ENCODE measurements at places on chromosomes 7 and 10.

DNA sequence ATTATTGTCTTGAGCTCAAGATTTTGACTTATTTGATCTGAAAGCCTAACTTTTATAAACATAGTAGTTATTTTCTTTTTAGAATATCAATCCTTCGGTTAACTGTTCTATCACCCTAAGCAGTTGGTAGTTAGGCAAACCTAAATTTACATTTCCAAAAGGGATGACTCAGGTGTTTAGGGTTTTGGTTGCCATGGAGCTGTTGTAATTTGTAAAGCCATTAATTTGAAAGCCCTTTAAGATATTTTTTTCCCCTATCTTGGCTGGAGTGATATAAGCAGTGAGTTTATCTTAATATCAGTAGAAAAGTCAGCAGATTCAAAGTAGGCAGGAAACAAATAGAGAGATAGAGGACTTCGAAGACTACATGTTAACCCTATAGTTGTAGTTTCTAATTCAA is 1472.6 kb upstream of the CELF2 start:
- no peak for DNase-seq

DNA sequence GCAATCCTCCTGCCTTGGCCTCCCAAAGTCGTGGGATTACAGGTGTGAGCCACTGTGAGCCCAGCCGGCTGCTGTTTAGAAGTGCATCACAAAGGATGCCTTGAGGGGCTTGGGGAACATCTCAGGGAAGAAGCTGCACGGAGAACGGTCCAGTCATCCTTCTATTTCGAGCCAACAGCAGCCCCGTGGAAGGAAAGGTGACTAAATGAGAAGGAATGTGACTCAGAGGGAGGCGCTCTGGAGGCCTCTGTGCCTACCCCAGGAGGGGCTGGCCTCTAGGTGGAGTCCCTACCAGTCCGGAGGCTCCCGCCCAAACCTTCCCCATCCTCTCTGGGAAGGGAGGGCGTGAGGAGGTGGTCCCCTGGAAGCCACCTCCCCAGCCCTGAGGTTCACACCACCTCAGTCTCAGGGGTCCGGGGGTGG is 76.2 kb downstream of the CTBP2 start:
- no peak for DNase-seq

DNA sequence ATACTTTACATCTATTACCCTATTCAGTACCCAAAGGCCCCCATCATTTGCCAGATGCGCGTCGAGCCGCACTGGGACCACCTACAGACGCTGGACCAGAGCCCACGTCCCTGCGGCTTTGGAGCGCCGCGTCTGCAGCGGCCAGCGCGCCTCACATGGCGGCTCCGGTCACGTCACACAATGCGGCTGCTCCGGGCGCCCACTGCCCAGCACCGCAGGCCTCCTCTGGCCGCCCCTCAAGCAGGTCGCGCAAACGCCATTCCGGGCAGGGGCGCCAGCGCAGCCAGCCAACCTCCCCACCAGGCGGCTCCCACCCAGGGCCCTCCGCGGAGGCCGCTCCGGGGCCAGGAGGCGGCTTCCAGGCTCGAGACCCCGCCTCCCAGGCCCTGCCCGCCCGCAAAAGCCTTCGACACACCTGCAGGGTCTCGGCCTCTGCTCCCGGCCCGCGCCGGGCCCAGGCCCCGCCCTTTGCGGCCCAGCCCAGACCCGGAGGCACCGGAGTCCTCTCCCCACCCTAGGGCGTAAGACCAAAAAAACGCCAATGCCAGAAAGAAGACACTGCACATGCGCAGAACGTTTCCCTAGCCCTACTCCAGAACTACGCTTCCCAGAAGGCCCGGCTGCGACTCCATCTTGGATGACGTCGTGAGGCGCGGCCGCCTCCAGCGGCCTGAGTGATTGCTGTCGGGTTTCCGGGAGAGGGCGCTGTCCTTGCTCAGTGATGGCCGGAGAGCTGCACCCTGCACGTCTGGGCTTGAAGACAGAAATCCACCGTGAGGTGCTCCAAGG is at the start of gene ZNF25:
TSS of gene ZNF25 (minus strand) at position 557 of the 789 bp plus-strand sequence. CDS start 4,925 bp downstream, outside the sequence.
- peak; percentile 99 for DNase-seq

DNA sequence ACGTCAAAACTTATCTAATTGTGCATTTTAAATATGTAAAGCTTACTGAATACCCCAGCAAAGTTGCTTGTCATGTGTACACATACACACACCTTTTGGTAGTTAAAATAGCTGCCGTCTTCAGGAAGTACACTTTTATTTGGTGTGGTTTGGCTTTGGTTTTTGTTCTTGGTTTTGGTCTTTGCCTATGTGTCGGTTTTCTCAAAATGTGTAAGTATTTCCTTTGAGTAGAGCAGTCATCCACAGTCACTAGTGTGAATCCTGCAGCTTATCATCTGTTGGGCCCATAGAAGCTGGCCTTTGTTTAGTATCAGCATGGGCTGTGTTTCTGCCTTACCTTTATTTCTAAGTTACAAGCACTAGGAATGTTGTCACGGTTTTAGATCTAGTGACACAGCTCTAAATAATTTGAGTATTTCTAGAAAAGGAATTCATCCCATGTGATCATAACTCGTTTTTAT is 35.3 kb downstream of the NET1 start:
- no peak for DNase-seq

- DNase-seq = no peak
These were observed 120.7 kb downstream of the TRRAP start for GRCh38 chr7:98998821-98999725.

DNA sequence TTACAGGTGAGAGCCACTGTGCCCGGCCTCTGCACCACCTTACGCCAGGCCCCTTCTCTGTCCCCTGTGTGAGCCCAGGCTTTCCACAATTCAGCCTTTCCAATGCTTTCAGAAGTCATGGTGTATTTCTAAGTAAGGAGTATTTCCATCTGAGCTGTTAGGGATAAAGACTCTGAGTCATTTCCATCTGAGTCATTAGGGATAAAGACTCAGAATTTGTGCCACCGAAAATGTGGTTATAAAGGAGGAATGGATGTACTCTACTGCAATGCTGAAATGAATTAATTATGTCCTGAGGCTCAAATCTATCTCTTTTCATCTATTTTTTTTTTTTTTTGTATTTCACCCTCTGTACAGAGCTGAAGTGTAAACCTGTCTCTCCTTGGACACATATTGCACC is 84.0 kb downstream of the GATA3 start:
- peak; percentile 7 for DNase-seq

DNA sequence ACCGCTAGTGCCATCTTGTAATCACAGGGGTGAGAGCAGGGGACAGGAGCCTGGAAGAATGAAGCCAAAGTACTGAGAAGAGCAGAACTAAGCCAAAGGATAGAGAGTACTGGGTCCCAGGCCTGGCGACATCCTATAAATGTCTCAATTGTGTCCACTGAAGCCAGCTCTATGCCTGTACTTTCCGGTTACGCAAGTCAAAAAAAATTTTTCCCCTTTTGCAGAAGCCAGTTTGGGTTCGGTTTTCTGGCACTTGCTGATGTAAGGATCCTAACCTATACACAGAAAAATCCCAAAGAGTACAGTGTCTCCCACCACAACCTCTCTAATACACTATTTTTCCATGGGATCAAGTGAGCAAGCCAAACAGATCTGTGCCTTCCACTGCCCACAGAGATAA is 61.1 kb downstream of the PLXNA4 start:
- no peak for DNase-seq

- DNase-seq = no peak
These were observed 478.5 kb downstream of the RPS24 start for GRCh38 chr10:78512205-78512550.

- DNase-seq = no peak
These were observed 35.7 kb upstream of the FGL2 start for GRCh38 chr7:77235276-77235675.

GRCh38 chr10:98261436-98262277 is 6.3 kb downstream of the LOXL4 start:
- DNase-seq = no peak

DNA sequence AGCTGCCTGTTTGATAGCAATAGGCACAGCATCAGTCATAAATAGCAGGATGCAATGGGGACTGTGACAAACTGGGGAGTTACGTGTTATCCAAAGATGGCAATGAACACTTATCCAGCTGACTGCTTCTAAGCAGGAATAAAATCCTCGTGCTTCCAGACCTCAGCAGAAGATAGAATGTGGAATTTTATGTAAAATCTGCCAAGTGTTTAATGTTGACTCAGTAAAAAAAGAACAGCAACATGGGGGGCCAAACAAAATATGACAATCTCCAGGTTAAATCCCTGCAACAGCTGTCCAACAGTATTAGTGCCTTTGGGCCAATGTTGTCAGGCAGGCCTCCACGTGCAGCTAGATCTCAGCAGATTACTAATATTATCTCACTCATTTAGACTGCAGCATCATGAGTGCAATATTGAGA is 127.3 kb downstream of the SEMA3C start:
- DNase-seq = no peak

GRCh38 chr10:71252220-71252619 is 39.9 kb downstream of the UNC5B start:
- DNase-seq = no peak

DNA sequence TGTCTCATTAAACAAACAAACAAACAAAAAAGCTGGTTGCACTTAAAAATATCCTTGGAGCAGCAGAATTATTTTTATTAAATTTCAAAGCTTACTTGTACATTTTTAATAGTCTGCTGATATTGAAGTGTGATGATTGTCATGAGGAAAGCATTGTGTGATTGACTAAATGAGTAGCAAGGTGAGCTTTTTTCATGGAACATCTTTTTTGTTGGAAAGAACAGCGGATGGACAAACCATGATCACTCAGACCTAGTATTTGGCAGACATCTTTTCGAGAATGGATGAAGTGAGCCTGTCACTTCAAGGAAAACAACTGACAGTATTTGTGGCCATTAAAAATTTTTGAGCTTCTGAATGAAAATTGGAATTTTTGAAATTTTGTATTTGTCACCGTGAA is 5.7 kb upstream of the CALML3 start:
- no peak for DNase-seq

GRCh38 chr10:56880606-56881005 is 519.5 kb upstream of the ZWINT start:
- no peak for DNase-seq

GRCh38 chr7:120865191-120865981 is 7.4 kb upstream of the TSPAN12 start:
- DNase-seq = no peak

- no peak for DNase-seq
These were observed 592.8 kb upstream of the GRM3 start for GRCh38 chr7:86050918-86051317.

DNA sequence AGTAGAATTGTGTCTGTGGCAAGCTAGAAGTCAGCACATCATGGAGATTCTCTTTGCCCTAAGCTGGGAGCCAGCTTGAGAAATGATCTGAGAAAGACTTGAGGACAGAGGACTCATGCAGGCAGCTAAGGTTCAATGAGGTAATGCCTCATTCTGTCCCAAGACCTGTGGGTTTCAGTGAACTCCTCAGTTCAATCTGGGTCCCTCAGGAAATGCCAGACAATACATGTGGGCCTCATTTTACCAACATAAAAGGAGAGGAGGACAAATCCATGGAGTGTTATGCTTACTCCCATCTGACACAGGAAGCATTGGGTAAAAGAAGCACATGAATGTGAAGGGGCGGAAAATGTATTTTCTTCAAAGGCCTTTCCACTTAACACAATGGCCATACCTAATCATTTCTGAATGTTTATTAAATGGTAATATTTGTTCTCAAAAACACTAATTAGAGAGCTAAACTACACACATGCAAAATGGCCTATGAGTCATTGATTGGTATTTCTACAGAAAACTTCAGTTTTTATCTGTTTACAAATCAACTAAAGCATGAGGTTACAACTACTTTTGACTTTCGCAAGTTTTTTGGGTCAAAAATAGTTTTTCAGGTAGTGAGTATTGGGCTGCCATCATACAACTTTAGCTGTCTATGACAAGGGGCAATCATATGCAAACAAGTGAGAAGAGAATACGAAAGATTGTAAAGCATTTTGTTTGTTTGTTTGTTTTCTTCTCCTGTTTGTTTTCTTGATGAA is 205.3 kb downstream of the CHRM2 start:
- DNase-seq = no peak
